ENCODE measurements at places on chromosomes 1 and 21.

DNA sequence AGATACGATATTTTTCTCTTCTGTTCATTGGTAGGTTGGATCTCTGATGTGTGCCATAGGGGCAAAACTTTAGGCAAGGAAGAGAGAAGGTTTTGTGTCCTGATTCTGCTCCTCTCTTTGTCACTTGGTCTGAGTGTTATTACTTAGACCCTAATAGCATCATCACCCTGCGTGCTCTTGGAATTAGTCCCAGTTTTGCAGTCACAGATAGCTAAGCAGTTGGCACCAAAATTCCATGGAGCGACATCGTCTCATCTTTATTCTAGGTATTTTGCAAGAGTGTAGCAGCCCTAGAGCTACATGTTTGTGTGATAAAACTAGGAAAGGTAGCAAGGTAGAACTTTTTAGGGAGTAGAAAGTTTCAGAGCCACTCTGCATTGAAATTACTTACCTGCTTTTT lies 23.8 kb downstream of the PIP5K1A start:
- peaks cover 4% of the 10 kb centered on the region for H3K4me1 ChIP-seq
- peaks cover 15% of the 10 kb centered on the region for H3K36me3 ChIP-seq
- no peak overlapping the region for H3K4me3 ChIP-seq
- H3K27me3 ChIP-seq: no peaks in the 10 kb centered on the region
- DNase-seq: no peak

GRCh38 chr1:26535201-26535600 lies 5.6 kb downstream of the RPS6KA1 start:
- no peak for DNase-seq
- no peaks in the 10 kb centered on the region for H3K27me3 ChIP-seq
- peaks cover 4% of the 10 kb centered on the region for H3K36me3 ChIP-seq
- peak overlapping the region; percentile 70 for H3K27ac ChIP-seq
- H3K4me3 ChIP-seq: no peak overlapping the region
- H3K4me1 ChIP-seq: peaks cover 52% of the 10 kb centered on the region

- no peaks in the 10 kb centered on the region for H3K27me3 ChIP-seq
- peak overlapping the region; percentile 100 for H3K27ac ChIP-seq
- peaks cover 13% of the 10 kb centered on the region for H3K36me3 ChIP-seq
- peak; percentile 94 for DNase-seq
- peak overlapping the region; percentile 97 for H3K4me3 ChIP-seq
These were observed 68.3 kb downstream of the SLC35A3 start for GRCh38 chr1:100037927-100038659.

GRCh38 chr1:66944330-66945274 lies 19.8 kb downstream of the MIER1 start:
- peaks cover 37% of the 10 kb centered on the region for H3K4me1 ChIP-seq
- no peak overlapping the region for H3K27ac ChIP-seq
- H3K27me3 ChIP-seq: no peaks in the 10 kb centered on the region
- peaks cover 23% of the 10 kb centered on the region for H3K36me3 ChIP-seq
- no peak for DNase-seq

- H3K27ac ChIP-seq: no peak overlapping the region
- H3K4me1 ChIP-seq: peaks cover 8% of the 10 kb centered on the region
- no peak overlapping the region for H3K4me3 ChIP-seq
These were observed 2.2 kb upstream of the DNAJC28 start for GRCh38 chr21:33493756-33494155.

DNA sequence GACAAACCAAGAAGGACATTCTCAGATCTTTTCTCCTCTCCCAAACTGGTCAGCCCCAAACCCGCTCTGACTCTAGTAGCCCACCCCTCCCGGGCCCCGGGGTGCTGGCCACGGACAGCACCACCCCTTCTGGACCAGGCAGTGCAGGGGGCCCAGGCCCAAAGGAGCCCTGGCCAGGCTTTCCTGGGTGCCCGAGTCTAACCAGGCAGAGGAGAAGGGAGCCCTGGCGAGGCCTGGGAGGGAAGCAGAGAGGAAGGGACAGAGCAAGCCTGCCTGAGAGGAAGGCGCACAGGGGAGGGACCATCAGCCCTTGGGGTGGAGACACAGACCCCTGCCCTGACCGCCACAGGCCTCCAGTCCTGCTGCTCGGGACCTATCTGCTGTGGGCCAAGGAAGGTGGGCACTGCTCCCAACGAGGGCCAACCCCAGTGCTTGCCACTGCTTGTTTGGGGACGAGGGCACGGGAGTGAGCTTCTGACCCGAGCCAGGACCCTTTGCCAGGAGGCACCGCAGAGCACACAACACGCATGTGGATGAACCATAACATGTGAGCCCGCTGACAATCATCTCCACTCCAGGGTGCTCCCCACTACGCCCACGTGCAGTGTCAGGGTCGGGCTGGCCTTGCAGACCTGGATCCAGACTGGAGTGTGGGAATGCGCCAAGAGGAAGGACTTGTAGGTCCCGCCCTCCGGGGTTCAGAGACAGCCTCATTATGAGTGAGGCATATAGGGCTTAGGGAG lies 57.6 kb downstream of the KCNAB2 start:
- no peak overlapping the region for H3K4me3 ChIP-seq
- H3K36me3 ChIP-seq: peaks cover 4% of the 10 kb centered on the region
- no peak for DNase-seq
- H3K27me3 ChIP-seq: no peaks in the 10 kb centered on the region
